Activated naive CD8-positive, alpha-beta T cell treated with anti-CD3 and anti-CD28 coated beads, Interleukin-2, amount 50 U/mL, for 24 hours (primary cell): ENCODE measurements at places on chromosomes 3 and 15.

DNA sequence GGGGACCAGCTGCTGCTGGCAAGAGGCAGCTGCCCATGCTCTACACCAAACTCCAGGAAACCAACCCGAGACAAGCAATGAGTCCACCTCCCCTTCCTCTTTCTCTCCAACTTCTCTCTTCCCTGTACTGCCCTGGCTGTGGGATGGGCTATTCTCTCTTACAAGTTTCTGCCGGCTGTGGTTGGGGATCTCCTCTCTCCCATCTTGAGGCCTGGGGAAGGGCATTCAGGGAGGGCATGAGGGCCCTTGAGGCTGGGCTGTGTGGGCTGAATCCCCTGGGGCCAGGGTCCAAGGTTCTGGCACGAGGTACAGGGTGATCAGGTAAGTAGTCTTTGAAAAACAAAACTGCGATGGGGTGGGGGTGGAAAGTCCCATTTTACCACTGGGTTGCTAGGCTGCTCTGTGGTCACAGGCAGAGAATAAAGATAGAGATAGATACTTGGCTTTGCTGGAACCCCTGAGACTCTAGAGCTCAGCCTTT is 32.3 kb upstream of the CTSH start:
- DNase-seq, result no peak

DNA sequence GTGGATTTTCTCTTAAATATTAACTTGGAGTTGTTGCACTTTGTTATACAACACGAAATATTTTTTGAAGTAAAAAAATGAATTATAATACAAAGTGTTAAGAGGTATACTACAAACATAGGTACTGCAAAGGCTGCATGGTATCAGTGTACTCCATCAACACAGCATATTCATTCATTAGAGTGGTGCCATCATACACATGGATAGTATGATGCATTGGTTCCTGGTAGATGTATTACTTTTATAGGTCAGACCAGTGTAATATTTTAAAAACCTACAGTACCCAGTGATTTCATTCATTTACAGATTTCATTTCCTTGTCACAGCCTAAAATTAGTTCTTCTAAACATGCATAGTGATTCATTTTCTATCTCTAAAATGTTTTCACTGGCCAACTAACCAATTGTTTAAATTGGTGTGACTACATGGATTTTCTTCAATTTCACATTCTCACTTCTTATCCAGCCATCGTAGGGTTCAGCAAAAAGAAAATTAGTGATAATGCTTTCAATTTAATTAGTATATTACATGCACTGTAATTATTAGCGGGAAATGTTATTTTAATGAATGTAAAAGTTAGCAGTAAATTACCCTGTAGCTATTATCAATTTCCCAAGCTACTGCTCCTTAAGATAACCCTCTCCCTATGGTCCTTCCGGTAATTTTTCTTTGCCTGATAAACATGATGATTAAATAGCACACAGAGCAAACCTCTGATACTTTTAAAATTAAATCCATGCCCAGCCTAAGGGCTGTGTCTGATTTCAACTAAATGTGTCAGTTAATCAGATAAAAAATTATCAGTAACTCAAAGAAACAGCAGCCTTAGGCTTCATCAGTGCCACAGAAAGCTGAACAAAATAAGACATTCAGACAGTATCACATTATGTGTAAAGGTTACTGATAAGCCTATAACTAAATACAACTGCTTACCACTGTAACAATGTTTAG is 68.4 kb downstream of the DPH6 start:
- no peak for DNase-seq

- DNase-seq, result no peak
These were observed 8.1 kb upstream of the RCCD1 start for GRCh38 chr15:90946538-90946937.

- peak; percentile 64 for DNase-seq
These were observed 62.5 kb upstream of the SKOR1 start for GRCh38 chr15:67762610-67763368.

DNA sequence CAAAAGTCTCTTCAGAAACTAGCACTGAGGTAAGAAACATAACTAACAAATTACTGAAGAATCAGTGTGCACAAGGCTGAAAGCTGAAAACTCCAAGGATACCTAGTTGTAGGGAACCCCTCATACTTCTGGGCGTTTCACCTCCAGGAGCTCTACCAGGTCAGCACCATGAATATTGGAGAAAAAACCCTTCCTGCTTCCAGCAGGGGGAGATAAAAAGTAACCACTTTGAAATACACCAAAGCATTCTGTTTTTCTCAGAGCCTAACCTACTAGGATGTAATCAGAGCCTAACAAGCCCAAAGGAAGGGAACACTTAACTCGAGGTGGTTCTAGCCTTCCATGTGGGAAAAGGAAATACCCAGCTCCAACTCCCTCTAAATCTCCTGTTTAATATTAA is 175.8 kb upstream of the MME start:
- DNase-seq, result no peak
